ENCODE measurements at places on chromosomes 2 and 18. TPM values are rescaled to one million over a fixed set of nuclear protein-coding genes. Genes with fewer than 3 reads are reported as not detected.
A peak's percentile ranks its signal among the peaks of the same experiment; 100 is the strongest.

Gene MOGAT1
- total RNA-seq: 5.1 TPM

Gene NFU1
- total RNA-seq: 7.4 TPM

Gene DOK6
- total RNA-seq: 1.0 TPM

Gene SAG
- total RNA-seq: not detected

Gene CYP27A1
- total RNA-seq: 354 TPM

Gene NEU4
- total RNA-seq: 52.7 TPM

Gene CHRND
- not detected for total RNA-seq

Gene ACVR1
- 9.3 TPM for total RNA-seq

Gene SLC4A5
- 0.42 TPM for total RNA-seq

Gene SERPINB2
- total RNA-seq: not detected

Gene LIPG
- 2.8 TPM for total RNA-seq

Gene HAUS1
- 4.5 TPM for total RNA-seq

Gene NPAS2
- 8.0 TPM for total RNA-seq

- no peak overlapping the region for H3K4me3 ChIP-seq
- no peaks in the 10 kb centered on the region for H3K36me3 ChIP-seq
- no peaks in the 10 kb centered on the region for H3K4me1 ChIP-seq
- no peak for DNase-seq
These were observed 34.8 kb upstream of the CCDC102B start for GRCh38 chr18:68763083-68763482.

GRCh38 chr18:75161256-75162028 is 47.5 kb downstream of the PTGR3 start:
- DNase-seq: no peak
- H3K4me1 ChIP-seq: peaks cover 5% of the 10 kb centered on the region
- H3K27ac ChIP-seq: no peak overlapping the region
- H3K4me3 ChIP-seq: peak overlapping the region; percentile 65
- no peaks in the 10 kb centered on the region for H3K36me3 ChIP-seq
- no peaks in the 10 kb centered on the region for H3K27me3 ChIP-seq

DNA sequence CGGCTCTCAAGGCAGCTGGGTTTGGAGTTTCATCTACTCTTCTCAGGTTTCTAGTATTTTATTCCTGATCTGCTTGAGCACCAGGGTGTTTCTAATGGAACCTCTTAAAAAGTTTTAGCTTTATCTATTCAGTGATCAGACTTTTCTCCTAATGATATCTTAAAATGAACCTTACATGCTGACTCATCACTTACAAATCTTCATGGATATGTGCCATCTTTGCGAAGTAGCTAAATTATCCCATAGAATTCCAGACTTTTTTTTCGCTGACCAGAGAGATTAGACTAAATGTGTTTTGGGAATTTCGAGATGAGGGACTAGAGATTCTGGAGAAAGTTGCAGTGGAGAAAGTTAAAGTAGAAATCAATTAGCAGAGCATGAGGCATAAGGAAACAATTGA is 401.0 kb downstream of the GRB14 start:
- no peak for DNase-seq
- no peaks in the 10 kb centered on the region for H3K36me3 ChIP-seq
- no peaks in the 10 kb centered on the region for H3K27me3 ChIP-seq
- no peak overlapping the region for H3K4me3 ChIP-seq
- H3K27ac ChIP-seq: no peak overlapping the region

GRCh38 chr2:150011161-150011730 is 423.7 kb upstream of the MMADHC start:
- H3K27me3 ChIP-seq: no peaks in the 10 kb centered on the region
- no peaks in the 10 kb centered on the region for H3K36me3 ChIP-seq
- no peak for DNase-seq
- no peaks in the 10 kb centered on the region for H3K4me1 ChIP-seq
- no peak overlapping the region for H3K4me3 ChIP-seq

DNA sequence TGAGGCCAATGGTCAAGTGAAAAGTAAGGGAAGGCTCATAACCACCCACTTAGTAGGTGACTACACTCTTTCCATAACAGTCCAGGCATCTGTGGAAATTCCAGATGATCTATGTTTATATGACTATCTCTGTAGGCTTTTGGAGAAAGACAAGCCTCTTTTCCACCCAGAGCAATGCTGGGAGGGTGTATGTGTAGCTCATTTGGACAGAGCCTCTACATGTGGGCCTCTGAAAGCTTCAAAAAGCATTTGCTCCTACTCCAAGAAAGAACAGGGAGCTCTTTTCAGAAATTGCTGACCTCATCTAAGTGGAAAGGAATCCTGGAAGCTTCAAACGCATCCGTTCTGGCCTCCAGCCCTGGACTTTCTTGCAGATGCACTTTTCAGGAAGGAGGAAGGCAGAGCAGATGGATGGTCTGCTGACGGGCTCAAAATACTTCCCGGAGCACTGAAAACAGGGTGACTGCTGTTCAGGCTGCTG is 308.7 kb downstream of the LRATD1 start:
- no peak overlapping the region for H3K27ac ChIP-seq
- no peaks in the 10 kb centered on the region for H3K4me1 ChIP-seq
- no peak overlapping the region for H3K4me3 ChIP-seq

GRCh38 chr2:129741623-129742022 is 237.8 kb upstream of the RAB6C start:
- no peaks in the 10 kb centered on the region for H3K27me3 ChIP-seq
- no peaks in the 10 kb centered on the region for H3K36me3 ChIP-seq
- H3K4me3 ChIP-seq: no peak overlapping the region
- no peak overlapping the region for H3K27ac ChIP-seq

GRCh38 chr2:234483568-234484251 is 13.2 kb downstream of the ARL4C start:
- H3K36me3 ChIP-seq: no peaks in the 10 kb centered on the region
- H3K27ac ChIP-seq: no peak overlapping the region
- H3K27me3 ChIP-seq: no peaks in the 10 kb centered on the region
- no peak for DNase-seq
- H3K4me1 ChIP-seq: no peaks in the 10 kb centered on the region

DNA sequence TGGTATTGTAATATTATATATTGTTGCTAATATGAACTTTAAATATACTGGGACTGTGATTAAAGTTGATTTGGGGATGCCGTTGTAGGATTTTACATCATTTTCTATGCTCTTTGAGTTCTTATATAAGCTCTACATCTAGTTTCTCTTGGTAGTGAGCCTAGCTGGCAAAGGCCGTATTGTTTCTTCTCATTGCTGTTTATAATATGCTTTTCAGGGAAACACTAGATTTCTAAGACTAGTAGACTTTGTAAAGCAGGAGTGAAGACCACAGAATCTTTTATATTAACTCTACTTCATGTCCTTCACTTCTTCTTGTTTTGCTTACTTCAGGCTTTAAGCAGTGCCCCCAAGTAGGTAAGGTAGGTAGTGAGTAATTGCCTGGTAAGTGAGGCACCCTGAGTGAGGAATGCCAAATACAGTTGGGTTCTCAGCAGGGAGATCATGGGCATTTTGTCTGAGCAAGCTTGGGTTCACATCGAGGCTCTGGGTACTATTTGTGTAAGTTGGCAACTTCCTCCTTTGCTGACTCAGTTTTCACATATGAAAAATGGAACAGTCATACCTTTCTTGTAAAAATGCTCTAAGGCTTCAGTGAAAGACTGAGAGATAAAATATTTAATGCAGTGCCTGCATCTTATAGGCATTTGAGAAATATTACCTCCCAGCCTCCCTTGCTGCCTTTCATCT is 96.4 kb downstream of the RNF144A start:
- H3K4me3 ChIP-seq: no peak overlapping the region
- no peaks in the 10 kb centered on the region for H3K4me1 ChIP-seq
- H3K27ac ChIP-seq: no peak overlapping the region
- no peaks in the 10 kb centered on the region for H3K27me3 ChIP-seq
- H3K36me3 ChIP-seq: no peaks in the 10 kb centered on the region

- H3K27ac ChIP-seq: no peak overlapping the region
- no peak for DNase-seq
- H3K4me3 ChIP-seq: no peak overlapping the region
- peaks cover 2% of the 10 kb centered on the region for H3K4me1 ChIP-seq
These were observed 15.8 kb upstream of the VWC2L start for GRCh38 chr2:214395040-214395439.

DNA sequence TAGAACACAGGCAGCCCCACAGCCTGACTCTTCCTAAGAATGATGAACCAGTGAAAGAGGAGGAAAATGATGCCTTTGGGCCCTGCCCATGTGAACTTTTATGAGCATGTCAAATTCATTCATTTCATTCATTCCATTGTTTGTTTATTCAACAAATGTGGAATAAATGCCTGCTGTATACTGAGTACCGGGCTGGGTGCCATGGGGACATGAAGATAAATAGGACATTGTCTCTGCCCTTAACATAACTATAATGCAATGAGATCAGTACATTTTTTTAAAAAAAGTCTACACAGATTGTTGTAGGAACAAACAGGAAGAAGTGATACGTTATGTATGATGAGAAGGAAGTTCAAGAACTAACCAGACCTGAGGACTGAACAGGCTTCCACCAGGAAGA is 14.7 kb downstream of the MREG start:
- no peaks in the 10 kb centered on the region for H3K27me3 ChIP-seq
- DNase-seq: no peak
- H3K36me3 ChIP-seq: peaks cover 46% of the 10 kb centered on the region

DNA sequence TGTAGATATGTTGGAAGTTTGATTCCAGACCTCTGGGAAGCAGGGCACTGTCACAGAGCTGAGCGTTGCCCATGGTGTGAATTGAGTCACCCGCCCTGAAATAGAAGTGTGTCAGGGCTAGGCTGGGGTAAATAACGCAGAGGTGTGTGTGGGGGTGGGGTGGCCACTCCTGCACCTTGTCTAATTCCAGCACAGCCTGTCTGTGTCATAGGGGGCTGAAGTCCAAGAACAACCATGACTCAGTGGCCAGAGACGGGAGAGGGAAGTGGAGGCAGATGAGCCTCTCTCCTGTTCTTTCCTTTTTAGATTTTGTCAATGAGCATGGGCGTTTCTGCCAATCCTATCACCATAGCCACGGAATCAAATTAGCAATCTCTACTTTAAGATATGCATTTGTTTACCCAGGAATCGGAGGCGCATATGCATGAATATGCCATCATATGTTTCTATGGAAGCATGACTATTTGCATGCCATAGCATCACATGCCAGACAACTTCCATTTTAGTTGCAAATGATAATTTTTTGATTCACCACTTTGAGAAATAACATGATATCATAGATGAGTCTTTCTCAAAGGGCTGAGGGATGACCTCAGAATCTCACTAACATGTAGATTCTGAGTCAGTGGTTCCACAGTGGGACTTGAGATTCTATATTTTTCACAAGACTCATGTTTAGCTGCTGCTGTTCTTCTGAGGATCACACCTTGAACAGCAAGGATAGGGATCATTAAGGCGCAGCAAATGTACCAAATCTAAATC is 852.9 kb downstream of the DCDC2C start:
- no peak overlapping the region for H3K4me3 ChIP-seq
- no peak for DNase-seq
- no peaks in the 10 kb centered on the region for H3K27me3 ChIP-seq
- no peaks in the 10 kb centered on the region for H3K36me3 ChIP-seq
- no peak overlapping the region for H3K27ac ChIP-seq
- no peaks in the 10 kb centered on the region for H3K4me1 ChIP-seq

GRCh38 chr2:165952085-165952484 is 1.5 kb downstream of the TTC21B start:
- H3K27ac ChIP-seq: no peak overlapping the region
- no peaks in the 10 kb centered on the region for H3K36me3 ChIP-seq
- H3K4me3 ChIP-seq: no peak overlapping the region
- peaks cover 18% of the 10 kb centered on the region for H3K4me1 ChIP-seq

DNA sequence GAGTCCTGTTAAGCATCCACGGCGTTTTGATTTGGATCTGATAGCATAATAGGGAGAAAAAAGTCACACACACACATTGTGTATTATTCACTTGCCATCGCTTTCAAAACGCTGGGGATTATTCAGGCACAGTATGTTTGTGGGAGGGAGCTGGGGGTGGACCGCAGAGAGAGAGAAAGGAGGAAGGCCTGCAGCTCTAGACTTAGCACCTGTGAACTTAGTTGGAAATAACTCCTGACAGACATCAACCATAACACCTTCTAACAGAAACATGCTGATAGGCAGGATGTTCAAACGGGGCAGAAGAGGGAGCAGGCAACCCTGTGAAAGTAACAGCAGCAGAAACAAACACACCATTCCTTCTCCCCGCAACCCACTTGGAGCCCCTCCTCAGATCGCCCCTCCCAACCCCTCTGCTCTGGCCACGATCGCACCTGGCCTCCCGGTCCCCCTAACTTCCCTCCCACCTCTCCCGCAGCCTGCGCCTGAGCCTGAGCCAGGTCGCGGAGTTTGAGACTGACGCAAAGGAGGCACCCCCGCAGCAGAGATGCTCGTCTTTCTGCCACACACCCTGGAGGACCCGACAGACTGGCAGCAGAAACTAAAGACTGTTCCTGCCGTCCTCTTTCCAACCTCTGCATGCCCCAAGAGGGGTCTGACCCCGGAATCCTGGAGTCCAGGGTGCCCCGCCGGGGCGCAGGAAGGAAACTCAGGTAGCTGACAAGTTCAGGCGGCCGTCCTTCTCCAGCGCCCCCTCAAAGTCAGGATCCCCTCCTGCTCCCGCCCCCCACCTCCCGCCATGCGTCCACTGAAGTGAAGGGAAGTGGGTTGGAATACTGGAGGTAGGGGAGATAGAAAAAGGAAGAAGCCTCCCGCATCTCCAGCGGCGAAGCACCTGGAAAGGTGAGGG is 738 bp downstream of the CHST9 start:
- H3K27me3 ChIP-seq: no peaks in the 10 kb centered on the region
- no peak overlapping the region for H3K27ac ChIP-seq
- H3K4me3 ChIP-seq: peak overlapping the region; percentile 32
- H3K4me1 ChIP-seq: peaks cover 22% of the 10 kb centered on the region
- DNase-seq: no peak
- no peaks in the 10 kb centered on the region for H3K36me3 ChIP-seq

GRCh38 chr2:232951891-232952290 is 61.2 kb downstream of the NGEF start:
- H3K27me3 ChIP-seq: no peaks in the 10 kb centered on the region
- no peak for DNase-seq
- no peaks in the 10 kb centered on the region for H3K4me1 ChIP-seq

- peak; percentile 85 for DNase-seq
- peaks cover 10% of the 10 kb centered on the region for H3K4me1 ChIP-seq
- peak overlapping the region; percentile 4 for H3K4me3 ChIP-seq
- no peaks in the 10 kb centered on the region for H3K27me3 ChIP-seq
- no peaks in the 10 kb centered on the region for H3K36me3 ChIP-seq
- H3K27ac ChIP-seq: peak overlapping the region; percentile 92
These were observed 41.9 kb upstream of the PTMA start for GRCh38 chr2:231666171-231667095.

DNA sequence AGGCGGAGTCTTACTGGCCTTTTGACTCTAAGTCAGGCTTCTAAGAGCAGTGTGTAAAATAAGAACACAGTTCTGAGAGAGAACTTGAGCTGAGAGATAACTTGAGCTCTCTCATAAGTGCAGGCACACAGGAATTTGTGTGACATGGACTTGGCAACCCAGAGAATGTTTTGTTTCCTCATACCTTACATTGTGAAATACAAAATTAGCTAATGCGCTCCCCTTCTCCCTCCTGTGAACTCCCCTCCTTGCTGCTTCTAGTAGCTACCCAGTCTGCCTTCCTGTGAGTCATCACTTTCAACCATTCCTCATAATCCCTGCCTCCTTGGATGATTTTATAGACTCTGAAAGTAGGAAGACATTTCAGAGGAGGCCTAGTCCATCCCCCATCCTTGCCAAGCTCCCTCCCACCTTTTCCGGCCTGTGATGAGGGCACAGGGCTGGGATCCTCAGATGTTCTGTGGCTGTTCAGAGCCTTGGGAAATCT is 22.6 kb downstream of the FER1L5 start:
- DNase-seq: no peak
- no peak overlapping the region for H3K27ac ChIP-seq
- H3K36me3 ChIP-seq: no peaks in the 10 kb centered on the region
- no peaks in the 10 kb centered on the region for H3K4me1 ChIP-seq
- no peak overlapping the region for H3K4me3 ChIP-seq

- no peaks in the 10 kb centered on the region for H3K36me3 ChIP-seq
- H3K27ac ChIP-seq: peak overlapping the region; percentile 12
- DNase-seq: no peak
- H3K27me3 ChIP-seq: no peaks in the 10 kb centered on the region
- H3K4me1 ChIP-seq: peaks cover 26% of the 10 kb centered on the region
- H3K4me3 ChIP-seq: no peak overlapping the region
These were observed 249.9 kb downstream of the PIEZO2 start for GRCh38 chr18:10899481-10899880.

All from liver (tissue), 10 donors.